ENCODE measurements at places on chromosomes 12 and 14. TPM values are rescaled to one million over a fixed set of nuclear protein-coding genes. Genes with fewer than 3 reads are reported as not detected.

The HNRNPA1 gene
- total RNA-seq = 524 TPM

The SLC10A1 gene
- not detected for total RNA-seq

The HOXC6 gene
- total RNA-seq = not detected

The TUNAR gene
- total RNA-seq = 5.8 TPM

The PIK3C2G gene
- 0.31 TPM for total RNA-seq

The CHGA gene
- total RNA-seq = 37.9 TPM

The TNS2 gene
- 11.1 TPM for total RNA-seq

All from occipital lobe (tissue), 3 donors.